ENCODE measurements at places on chromosomes 7 and 10.
A peak's percentile ranks its signal among the peaks of the same experiment; 100 is the strongest.

DNA sequence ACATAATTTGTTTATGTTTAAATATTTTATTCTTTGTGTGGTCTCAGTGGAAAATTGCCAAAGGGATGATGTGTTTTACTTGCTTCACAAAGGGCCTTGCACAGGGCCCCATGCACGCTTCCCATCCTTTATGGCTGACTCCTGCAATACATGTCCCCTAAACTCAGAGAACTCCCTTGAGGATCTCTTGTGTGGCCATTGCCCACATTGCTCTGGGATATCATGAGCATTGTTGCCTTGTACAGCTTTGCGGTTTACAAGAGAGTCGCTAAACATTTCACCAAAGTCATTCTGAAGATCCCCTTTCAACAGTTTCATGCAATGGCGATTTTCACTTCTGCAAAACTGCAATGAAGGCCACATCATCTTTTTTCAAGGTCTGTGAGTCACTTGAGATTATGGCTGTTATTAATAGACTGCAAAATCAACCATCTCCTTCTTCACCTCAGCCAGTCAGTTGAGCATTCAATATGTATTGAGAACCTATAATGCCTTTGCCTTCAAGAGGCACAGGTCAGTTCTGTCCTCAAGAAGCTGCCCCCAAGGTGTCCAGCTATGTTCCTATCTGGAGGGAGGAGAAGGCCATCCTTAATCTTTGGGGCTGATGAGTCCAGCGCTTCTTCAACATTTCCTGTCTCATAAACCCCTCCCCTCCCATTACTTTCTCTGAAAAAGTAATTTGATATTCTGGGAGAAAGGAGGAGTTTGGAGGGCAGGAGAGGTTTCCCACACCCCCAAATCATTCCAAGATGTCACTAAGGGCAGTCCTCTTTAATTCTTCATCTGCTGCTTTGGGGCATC, 108.1 kb downstream of the CCDC71L start:
- no peak for DNase-seq

- DNase-seq, result no peak
Observed at GRCh38 chr10:70834021-70834420, 18.3 kb downstream of the SGPL1 start.

- peak; percentile 72 for DNase-seq
Observed at GRCh38 chr10:86376852-86377796, 10.5 kb upstream of the GRID1 start.

DNA sequence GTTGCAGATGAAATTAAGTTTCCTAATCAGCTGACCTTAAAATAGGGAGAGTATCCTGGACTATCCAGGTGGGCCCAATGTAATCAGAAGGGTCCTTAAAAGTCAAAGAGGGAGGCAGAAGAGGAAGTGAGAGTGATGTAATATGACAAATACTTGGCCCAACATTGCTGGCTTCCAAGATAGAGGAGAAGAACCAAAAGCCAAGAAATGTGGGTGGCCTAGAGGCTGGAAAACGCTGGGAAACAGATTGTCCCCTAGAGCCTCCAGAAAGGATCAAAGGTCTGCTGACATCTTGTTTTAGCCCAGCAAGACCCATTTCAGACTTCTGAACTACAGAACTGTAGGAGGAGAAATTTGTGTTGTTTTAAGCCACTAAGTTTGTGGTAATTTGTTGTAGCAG, 79.7 kb upstream of the NOBOX start:
- DNase-seq, result no peak

- no peak for DNase-seq
Observed at GRCh38 chr7:27100694-27101170, 1.8 kb downstream of the HOXA2 start.

DNA sequence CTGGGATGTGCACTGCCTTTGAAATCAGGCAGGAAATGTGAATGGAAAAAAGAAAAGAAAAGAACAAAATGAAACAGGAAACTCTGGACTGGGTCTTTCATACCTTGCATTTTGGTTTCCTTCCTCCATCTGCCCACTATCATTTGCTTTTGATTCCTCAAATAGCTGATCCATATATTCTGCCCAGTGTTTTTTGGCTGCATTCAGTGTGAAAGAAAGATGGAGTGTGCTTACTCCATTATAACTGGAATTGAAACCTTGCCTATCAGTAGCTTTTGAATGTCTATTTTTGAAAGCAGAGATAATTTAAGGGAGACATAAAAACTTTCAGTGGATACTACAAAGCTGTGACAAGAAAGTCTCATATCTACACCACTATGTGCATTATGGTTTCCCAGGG, 64.1 kb upstream of the ASAH2 start:
- DNase-seq, result no peak

DNA sequence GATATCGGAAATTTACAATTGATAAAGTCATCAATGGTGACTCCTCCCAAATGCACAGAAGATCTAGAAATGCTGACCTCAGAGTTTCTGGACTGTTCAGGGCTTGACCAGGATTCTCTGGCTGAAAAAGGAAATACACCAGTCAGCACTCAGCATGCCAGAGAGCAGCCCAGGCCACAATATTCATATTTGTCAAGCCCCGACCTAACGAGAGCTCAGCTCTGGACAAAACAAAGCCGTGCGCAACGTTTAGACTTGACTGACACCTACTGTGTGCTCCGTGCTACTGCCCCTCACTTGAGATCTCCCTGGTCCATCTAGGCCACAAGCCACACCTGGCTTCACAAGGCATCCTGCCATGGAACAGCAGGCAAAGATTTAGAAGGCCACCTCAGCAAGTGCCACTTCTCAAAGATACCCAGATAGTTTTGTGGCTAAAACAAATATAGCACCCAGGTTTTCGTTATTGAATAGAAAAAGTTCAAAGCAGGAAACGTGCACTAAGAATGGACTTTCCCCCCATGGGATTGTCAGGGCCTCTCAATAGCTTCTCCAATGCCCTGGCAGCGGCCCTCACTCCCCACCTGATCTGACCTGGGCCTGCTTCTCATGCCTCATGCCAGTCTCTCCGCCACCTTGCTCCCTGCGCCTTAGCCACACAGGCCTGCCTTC, 218.3 kb downstream of the FAM107B start:
- DNase-seq, result no peak

GRCh38 chr10:76509446-76509845, 1078.0 kb downstream of the LRMDA start:
- no peak for DNase-seq

GRCh38 chr7:51121036-51121790, 195.4 kb downstream of the COBL start:
- DNase-seq, result no peak

DNA sequence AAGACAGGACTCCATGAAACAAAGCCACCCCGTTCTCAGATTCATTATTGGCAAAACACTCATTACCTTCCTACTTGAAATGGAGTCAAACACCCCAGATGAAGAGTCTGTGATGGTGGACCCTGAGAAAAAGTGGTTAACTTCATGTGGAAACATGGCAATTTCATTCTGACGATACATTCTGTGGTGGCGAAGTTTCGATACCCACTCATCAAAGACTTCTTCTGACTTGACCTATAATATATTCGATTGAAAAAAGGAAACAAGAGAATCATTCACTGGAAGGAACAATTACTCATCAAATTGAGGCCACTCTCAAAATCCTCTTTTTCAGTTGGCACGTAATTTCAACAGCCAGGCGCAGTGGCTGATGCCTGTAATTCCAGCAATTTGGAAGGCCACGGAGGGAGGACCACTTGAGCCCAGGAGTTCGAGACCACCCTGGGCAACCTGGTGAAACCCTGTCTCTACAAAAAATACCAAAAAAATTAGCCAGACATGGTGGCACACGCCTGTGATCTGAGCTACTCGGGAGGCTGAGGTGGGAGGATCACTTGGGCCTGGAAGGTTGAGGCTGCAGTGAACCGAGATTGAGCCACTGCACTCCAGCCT, 108.8 kb upstream of the GSDME start:
- DNase-seq, result no peak

GRCh38 chr7:94266238-94266644, 128.5 kb upstream of the COL1A2 start:
- no peak for DNase-seq

DNA sequence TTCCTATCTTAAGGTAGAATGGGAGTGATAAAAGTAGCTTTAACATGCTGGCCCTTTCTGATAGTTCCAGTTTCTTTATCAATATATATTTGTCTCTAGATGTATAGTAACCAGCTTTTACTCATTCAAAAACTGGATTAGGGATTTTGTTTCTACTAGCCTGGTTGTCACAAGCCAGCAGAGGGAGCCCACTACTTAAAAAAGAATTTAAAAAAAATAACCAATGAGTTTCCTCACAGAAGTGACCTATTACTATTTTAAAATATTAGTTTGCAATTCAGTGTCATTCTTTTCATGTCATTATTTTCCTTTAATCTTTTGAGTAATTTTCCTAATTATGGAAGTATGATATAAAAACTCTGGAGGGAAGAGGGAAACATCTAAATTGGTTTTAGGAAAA, 142.1 kb downstream of the PHTF2 start:
- no peak for DNase-seq

DNA sequence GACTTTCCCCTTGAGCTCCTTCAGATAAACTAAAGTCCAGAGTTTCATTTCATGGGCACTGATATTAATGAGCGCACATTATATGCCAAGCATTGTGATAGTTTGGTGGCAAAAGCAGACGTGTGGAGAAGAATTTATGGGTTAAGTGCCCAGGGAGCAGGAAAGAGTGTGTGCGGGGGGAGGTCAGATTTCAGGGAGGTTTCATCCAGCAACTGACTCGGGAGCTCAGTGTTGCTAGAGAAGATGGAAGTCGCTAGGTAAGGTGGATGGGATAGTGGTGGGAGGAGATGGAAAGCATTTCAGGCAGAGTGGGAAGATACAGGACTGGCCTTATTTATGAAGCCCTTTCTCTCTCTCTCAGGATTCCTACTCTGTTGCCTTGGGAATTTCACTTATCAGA, 223.0 kb downstream of the SNX10 start:
- DNase-seq, result no peak

- no peak for DNase-seq
Observed at GRCh38 chr7:129649128-129649690, 37.7 kb downstream of the NRF1 start.

DNA sequence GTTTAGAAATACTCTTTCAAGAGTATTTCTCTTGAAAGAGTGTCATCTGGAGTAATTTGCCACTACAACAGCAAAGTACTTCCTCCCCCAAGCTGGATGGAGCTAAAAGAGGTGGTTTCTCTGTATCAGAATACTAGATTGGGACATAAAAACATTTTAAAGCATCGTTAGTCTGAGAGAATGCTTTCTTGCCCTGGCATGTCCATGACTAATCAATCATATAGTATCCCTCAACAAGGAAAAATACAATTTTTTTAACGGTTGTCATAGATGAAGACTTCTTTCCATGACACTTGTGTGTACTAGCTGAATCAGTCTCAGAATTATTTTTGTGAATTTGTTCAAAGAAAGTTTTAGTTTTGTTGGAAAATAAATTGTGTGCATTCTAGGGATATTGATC, 237.9 kb downstream of the NEBL start:
- DNase-seq, result no peak

DNA sequence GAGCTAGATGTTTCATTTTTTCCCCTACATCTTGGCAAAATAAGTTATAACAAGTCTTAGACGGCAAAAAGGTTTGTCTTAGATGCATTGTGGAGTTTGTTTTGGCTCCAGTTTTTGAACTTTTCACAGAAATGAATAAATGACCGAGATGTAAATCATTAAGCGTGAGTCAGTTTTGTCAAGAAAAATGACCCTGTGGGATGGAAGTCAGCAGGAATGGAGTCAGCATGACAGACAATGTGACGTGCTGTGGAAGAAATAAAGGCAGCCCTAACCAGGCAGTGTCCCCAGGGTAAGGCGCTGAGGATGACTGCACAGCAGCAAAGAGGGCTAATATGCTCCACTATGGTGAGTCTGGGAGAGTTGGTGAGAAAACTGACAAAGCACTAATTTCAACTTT, 163.2 kb downstream of the NOC3L start:
- DNase-seq, result no peak

- DNase-seq, result no peak
Observed at GRCh38 chr7:148773334-148773733, 74.6 kb downstream of the CUL1 start.

GRCh38 chr7:157299613-157300368, 37.0 kb upstream of the DNAJB6 start:
- DNase-seq, result no peak

- DNase-seq, result no peak
Observed at GRCh38 chr7:157634401-157635147, 297.8 kb downstream of the DNAJB6 start.

DNA sequence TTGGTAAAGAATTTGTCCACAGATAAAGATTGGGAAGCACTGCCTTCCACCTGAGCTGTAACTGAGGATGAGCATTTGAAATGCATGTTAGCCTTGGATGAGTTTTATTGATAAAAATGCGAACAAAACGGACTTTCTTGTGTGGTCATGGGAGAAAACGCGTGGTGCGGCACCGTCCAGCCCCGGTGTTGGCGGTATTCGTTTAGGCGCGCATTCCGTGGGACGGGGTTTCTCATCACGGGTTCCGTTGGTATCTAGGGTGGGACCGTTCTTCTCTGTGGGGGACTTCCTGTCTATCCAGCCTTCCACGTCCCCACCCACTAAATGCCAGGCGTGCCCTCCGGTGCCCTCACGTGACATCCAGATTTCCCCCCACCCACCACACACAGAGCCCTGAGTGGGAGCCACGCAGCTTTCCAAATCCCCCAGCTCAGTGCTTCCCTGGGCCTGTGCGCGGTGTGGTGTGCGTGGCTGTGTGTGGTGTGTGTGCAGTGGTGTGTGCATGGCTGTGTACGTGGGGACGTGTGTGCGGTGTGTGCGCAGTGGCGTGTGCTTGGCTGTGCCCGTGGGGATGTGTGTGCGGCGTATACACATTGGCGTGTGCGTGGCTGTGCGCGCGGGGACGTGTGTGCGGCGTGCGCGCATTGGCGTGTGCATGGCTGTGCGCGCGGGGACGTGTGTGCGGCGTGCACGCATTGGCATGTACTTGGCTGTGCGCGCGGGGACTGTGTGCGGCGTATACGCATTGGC, 18.1 kb downstream of the IQCE start:
- no peak for DNase-seq

DNA sequence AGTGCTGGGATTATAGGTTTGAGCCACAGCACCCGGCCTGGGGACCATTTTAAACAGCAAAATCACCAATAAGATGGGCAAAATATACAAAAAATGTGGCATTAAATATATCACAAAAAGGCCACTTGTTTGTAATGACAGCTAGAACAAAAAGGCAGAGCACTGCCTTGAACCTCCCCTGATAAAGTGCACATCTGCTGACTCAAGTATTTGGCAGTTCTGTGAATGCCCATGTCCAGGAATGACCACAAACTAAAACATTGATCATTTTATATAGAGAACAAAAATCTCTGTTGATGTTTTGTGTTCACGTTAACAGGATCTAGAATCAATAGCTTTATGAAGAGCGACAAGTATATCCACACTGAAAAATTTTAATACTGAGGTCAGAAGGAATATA, 21.5 kb downstream of the HERC4 start:
- no peak for DNase-seq

- DNase-seq, result no peak
Observed at GRCh38 chr10:78572565-78572964, 496.2 kb upstream of the ZMIZ1 start.

- no peak for DNase-seq
Observed at GRCh38 chr7:21969822-21970221, 24.1 kb upstream of the CDCA7L start.

GRCh38 chr10:85225311-85225710, 896.9 kb downstream of the CCSER2 start:
- no peak for DNase-seq

Data from stimulated activated CD4-positive, alpha-beta T cell treated with anti-CD3 and anti-CD28 coated beads, Interleukin-4, amount 100 ng/mL, for 48 hours (primary cell).